ENCODE measurements at places on chromosomes 7 and 10.

DNA sequence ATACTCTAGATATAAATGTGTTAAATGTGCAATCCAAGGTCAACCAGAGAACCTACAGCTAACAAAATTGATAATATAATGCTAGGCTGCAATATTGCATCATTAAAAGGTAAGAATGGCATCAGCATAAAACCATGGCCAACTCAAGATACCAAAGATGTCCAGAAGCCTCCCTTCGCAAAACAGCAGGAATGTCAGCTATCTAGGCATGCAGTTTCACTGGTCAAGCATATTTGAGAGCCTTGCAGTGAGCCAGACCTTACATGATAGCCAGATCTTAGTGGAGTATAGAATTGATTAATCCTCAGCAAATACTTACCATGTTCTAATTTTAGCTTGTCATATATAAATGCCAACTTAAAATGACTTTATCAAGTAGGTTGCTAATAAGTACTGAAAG lies 138.8 kb downstream of the ZEB1 start:
- no peak for DNase-seq

GRCh38 chr10:106440355-106440754 lies 724.2 kb downstream of the SORCS1 start:
- DNase-seq, result no peak

DNA sequence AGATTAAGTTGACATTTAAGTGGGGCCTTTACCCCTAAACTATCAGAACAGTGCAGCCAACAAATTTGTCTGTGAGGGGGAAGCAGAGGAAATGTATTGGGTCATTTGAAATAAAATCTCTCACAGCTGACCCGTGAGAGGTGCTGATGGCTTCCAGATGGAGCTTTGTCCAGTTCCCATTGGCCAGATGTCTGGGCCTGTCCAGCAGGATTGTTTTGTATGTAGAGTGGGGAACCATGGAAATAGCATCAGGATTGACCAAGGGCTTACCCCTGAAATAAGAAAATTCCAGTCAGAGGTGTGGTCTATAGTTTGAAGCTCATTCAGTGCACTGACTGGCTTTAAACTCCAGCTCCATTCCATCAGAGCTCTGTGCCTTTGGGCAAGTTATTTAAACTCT lies 50.6 kb downstream of the INHBA start:
- no peak for DNase-seq

GRCh38 chr10:28130267-28130666 lies 131.4 kb upstream of the ODAD2 start:
- no peak for DNase-seq

GRCh38 chr7:139680676-139681462 lies 96.9 kb downstream of the HIPK2 start:
- no peak for DNase-seq

DNA sequence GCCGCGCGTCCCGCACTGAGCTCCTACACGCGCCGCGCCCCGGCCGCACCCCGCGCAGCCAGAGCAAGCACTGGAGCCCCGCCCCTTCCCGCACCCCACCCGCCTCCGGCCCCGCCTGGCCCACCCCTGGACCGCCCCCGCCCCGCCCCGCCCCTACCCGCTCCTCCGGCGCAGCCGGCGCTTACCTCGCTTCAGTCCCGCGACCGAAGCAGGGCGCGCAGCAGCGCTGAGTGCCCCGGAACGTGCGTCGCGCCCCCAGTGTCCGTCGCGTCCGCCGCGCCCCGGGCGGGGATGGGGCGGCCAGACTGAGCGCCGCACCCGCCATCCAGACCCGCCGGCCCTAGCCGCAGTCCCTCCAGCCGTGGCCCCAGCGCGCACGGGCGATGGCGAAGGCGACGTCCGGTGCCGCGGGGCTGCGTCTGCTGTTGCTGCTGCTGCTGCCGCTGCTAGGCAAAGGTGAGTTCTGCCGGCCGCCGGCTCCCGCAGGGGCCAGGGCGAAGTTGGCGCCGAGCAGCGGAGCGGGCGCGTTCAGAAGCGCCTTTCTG lies at the start of gene RET:
Gene RET (plus strand): TSS at position 194 of the 545 bp plus-strand sequence. CDS start 190 bp downstream, at position 384.
- no peak for DNase-seq
